ENCODE measurements at places on chromosomes 16 and 17.

DNA sequence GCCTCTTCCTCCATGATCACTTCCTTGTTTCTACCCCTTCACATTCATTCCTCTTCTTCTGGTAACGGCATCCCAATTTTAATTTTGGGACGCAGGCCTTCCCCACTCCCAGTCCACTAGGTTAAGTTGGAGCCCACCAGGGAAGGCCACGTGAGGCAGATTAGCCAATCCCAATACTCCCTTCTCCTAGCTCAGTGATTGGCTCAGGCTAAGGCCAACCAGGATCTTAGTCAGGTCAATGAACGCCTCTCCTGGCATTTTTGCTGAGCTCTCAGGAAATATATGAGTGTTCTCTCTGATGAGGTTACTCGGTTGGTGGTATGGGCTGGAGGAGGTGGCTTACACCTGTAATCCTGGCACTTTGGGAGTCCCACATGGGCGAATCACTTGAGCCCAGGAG lies 15.4 kb downstream of the SEZ6L2 start:
- no peak for DNase-seq

DNA sequence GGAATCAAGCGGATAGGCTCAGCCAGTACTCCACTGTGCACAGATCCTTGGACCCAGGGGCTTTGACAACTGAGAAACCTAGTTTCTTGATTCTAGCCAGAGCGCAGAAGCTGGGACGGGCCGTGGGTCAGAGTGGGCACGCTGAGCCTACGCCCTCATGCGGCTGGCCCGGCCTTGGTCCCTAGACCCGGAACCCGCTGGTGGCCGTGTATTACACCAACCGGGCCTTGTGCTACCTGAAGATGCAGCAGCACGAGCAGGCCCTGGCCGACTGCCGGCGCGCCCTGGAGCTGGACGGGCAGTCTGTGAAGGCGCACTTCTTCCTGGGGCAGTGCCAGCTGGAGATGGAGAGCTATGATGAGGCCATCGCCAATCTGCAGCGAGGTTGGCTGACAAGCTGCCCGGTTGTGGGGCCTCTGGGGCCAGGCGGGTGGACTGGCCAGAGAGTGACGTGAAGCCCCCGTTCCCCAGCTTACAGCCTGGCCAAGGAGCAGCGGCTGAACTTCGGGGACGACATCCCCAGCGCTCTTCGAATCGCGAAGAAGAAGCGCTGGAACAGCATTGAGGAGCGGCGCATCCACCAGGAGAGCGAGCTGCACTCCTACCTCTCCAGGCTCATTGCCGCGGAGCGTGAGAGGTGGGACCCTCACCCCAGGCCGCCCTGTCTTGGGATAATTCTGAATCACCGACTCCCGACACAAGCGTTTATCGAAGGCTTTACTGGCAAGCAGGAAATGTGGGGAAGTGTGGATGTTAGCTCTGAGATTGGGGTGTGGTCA lies 946 bp downstream of the STUB1 start:
- no peak for DNase-seq

GRCh38 chr16:77788181-77789084 lies at the start of gene VAT1L:
Gene VAT1L, plus strand, starts transcription at chr16:77788564. Its CDS starts 119 bp downstream, at chr16:77788683.
- no peak for DNase-seq

- DNase-seq: no peak
Measured at GRCh38 chr17:78944026-78944425, 18.8 kb upstream of the TIMP2 start.

- no peak for DNase-seq
Measured at GRCh38 chr16:52597772-52598483, 51.0 kb upstream of the TOX3 start.

GRCh38 chr17:40107522-40108174 lies 7.3 kb upstream of the NR1D1 start:
- no peak for DNase-seq

GRCh38 chr16:10408824-10409381 lies 23.0 kb downstream of the ATF7IP2 start:
- DNase-seq: no peak

GRCh38 chr17:38981636-38982035 lies 14.4 kb upstream of the FBXO47 start:
- no peak for DNase-seq

GRCh38 chr16:67117716-67118115 lies 8.0 kb downstream of the PHAF1 start:
- DNase-seq: no peak

All from CD8-positive, alpha-beta T cell (primary cell).